ENCODE measurements at places on chromosomes 13 and 19. TPM values are rescaled to one million over a fixed set of nuclear protein-coding genes. Genes with fewer than 3 reads are reported as not detected.

The KIR2DL4 gene
- polyA plus RNA-seq: not detected

DNA sequence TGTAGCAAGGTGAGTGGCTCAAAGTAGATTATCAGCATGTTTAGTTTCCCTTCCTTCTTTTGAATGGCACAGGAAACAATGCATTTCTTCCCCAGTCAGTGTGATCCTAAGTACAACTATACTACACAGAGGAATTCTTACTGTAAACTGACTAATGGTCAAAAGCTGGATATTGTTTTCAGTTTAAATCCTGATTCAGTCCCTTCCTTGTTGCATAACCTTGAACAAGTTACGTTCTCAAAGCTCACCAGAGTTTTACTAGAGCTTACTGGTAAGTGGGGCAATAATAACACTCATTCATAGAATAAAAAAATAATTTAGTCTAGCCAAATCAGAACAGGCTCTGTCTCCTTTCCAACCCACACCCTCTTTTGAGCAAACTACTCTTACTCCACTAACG is 180.1 kb downstream of the POSTN start:
- DNase-seq: no peak

GRCh38 chr13:57991041-57991440 is 359.5 kb downstream of the PCDH17 start:
- no peak for DNase-seq

- no peak for DNase-seq
These were observed 1941.6 kb upstream of the PRR20A start for GRCh38 chr13:55199134-55199533.

DNA sequence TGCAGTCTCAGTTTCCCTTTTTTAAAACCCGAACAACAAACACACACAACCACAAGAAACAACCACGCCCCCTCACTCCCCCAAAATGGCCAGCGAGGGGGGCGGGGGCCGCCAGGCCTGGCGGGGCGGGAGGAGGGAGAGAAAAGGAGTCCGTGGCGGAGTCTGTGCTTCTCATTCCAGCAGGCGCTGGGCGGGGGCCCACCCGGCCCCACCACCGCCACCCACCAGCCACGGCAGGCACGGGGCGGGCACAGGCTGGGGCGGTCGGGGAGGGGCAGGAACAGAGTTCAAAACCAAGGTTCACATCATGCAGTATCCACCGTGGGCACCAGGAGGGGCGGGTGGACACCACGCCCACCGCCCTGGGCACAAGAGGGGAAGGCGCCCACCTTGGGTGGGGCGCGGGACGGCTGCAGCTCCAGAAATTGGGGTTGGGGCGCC is 12.9 kb downstream of the DPF1 start:
- DNase-seq: no peak

Measured in left kidney (tissue), 8 donors.